ENCODE measurements at places on chromosomes 5 and 9.

GRCh38 chr9:29830821-29831220, 2257.5 kb upstream of the C9orf72 start:
- no peak for DNase-seq

DNA sequence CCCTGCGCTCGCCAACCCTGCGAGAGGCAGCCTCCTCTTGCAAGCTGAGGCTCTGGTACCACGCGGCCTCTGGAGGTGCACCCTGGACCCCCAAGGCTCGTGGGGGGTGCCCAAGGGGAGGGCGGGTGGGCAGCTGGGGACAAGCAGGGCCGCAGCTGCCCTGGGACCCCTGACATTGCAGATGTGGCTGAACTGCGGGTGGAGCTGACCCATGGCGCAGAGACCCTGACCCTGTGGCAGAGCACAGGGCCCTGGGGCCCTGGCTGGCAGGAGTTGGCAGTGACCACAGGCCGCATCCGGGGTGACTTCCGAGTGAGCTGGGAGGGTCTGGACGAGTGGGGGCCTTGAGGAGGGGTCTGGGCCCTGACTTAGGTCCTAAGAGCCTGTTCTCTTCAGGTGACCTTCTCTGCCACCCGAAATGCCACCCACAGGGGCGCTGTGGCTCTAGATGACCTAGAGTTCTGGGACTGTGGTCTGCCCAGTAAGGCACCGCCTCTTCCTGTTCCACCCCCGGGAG, 1.5 kb downstream of the MAMDC4 start:
- no peak for DNase-seq

DNA sequence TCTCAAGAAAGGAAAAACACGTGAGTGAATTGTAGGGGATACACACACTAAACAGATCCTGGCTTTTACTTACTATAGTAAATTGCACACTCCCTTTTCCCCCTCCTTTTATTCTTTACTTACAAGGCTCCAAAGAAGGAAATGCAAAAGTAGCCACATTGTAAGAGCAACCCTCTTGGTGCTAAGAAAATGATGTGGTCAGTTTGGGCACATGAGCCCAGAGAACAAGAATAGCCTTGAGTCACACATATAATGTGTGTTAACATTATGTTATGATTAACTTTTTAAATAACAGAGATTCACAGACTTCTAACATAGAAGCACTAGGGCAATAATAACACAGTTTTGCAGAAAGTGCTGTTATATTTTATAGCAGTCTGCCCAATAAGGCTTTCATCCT, 48.5 kb downstream of the PCSK5 start:
- no peak for DNase-seq

DNA sequence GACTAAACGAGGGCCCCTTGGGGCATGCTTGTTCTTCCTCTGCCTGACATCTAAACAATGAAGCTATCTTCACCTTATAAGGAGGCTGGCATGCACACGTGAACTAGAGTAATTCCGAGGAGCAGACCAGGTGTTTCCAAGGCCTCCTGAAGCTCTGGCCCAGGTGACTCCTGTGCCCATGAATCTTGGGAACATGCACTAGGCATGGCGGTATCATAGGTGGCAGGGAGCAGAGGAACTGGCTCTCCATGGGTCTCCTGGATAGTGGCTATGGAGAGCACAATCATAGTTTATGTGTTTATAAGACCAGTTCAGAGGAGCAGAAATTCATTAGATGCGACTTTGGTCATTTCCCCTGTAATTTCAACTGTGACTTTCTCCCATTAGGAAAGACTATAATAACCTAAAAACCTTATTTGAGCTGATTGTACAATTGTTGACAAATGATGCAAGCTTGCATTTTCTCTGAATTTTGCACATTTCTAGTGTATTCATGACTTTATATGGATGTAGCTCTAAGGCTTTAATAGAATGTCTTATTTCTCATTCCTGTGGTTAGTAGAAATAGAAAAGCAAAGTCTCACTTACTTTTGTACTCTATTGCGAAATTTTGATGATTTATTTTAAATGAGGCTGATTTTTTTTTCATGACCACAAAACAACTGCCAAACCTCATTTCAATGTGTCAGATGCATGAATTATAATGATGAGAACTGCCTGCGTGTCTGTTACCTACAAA, 135.3 kb upstream of the RPS23 start:
- DNase-seq, result no peak

DNA sequence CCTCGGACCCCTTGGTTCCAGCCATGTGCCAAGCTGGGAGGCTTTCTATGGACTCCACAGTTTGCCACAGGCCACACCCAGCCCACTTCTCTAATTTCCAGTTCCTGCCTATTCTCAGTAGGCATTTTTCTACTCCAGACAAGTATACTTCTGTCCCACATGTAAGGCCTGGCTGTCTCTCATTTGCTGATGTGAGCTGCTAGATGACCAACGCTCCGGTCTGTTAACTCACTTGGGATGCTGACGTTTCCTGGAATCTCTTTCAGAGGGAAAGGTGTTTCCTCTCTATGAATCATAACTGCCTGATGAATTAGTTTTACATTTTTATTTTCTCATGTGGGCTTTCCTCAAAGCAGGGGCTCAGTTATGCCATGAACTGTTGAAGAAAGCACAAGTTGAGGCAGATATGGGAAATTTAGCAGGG, 36.3 kb downstream of the ERGIC1 start:
- DNase-seq, result no peak

DNA sequence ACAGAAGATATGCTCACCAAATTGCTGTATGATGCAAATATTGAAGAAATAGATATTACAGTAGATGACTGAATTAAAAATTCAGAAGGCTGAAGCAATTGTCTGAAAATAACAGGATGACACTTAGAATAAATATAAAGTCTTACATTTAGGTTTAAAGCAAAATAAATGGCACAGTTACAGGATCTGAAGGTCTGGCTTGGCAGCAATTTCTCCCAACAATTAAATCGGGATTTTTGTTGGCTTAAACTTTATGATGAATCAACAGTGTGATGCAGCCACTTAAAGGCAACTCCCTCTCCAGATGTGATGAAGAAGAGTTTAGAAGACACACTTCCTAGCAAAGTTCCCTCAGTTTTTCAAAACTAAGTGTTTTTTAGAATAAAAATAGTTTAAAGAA, 80.5 kb downstream of the NREP start:
- no peak for DNase-seq

GRCh38 chr5:144594919-144595318, 424.2 kb downstream of the KCTD16 start:
- DNase-seq, result no peak

DNA sequence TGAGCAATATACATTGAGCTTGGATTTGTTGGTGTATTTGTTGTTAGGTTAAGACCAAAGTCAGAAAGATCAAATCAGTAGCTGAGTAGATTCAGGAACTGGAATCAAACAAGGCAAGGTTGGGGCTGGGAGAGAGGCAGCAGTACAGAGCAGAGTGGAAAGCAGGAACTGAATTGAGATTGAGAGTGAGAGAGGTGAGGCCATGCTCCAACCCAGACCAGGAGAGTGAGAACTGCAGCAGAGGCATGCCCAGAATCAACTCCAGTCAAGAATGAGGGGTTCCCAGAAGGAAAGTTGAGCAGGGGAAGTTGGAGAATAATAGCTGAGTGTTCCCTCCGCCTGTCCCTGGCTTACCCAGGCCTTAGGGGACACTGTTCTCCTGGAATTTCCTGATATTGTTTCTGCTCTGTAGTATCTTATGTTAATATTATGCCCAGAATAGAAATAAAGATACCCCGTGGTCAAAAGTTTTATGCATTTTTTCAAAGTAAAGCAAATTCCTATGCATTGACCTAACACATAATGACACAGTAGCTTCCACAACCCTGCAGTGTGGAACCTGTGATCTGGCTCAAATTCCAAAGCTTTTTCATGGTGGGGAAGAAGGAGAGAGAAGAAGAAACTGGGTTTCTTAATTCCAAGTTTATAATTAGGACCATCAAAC, 82.7 kb downstream of the SV2C start:
- DNase-seq, result no peak

DNA sequence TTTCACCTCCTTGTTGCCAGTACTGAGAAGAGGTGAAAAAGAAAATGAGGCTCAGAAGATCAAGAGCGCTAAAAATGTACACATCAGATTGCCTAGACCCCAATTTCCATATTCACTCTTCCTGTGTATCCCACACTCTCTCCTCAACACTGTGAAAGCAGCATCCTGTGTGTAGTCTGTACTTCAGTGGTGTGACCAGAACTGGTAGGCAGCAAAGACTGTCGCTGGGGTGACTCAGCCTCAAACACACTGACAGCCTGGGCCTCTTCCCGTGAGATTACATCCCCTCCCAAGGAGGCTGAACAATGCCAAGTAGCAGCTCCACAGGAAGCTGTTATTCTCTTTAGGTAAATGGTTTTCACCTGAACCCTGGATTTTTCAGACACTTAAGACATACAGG, 135.5 kb downstream of the CCDC192 start:
- DNase-seq, result no peak

DNA sequence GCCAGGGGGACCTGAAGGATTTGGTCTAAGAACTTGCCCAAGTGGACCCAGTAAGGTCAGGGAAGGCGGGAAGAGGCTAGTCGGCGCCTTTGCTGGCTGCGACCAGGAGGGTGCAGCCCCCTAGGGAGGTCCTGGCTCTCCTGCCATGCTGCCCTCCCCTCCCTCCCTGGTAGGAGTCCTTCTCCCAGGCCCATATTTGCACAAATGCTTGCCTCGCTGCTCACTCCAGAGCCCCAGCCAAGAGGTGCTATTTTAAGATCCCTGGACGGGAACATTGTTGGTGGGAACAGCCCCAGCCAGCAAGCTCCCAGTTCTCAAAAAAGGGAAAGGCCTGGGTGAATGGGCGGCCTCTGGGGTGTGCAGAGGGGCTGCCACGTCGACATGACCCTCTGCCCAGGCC, 4.3 kb upstream of the IL17B start:
- DNase-seq, result no peak

- no peak for DNase-seq
These were observed 17.8 kb upstream of the FIBCD1 start for GRCh38 chr9:130956636-130957450.

GRCh38 chr5:141851195-141851874, 26.9 kb downstream of the PCDH1 start:
- DNase-seq, result no peak

DNA sequence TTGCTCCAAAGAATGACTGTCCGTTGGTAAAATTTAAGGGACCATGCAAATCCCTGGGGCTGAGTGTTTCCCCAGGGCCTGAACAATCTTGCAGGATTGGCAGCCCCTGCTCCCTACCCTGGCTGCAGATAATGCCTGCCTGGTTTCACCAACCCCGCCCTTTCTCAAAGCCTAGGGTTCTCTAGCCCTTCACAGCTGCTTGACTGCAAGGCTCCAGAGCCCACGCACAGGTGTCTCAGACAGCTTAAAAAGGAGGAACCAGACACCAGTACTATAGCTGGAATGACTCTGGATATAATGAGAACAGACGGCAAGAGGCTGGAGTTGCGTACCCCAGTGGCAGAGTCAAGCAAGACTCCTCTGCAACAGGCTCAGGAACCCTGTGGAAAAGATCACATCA, 25.2 kb upstream of the TNIP1 start:
- DNase-seq, result no peak

DNA sequence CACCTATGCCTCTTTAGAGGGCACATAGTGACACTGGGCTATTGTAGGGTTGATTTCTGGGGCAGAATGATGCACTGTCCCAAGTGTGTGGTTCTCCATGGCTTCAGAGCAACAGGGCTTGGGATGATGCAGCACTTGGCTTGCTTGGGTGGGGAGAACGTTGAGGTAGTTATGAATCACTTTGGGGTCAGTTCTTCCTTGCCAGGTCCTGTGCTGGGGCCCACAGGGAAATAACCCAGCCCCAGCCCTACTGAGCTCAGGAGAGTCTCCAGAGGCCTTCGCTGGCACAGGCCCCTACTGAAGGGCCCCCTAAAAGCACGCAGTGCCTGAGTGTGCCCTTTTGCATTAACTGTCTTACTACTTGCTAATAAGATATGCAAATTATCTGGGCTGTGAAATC, 24.2 kb downstream of the JADE2 start:
- no peak for DNase-seq

Measured in stimulated activated CD8-positive, alpha-beta memory T cell treated with anti-CD3 and anti-CD28 coated beads, Interleukin-15, amount 100 ng/mL, for 24 hours (primary cell).